T-helper 17 cell (primary cell): ENCODE measurements at places on chromosomes 5 and 9.

DNA sequence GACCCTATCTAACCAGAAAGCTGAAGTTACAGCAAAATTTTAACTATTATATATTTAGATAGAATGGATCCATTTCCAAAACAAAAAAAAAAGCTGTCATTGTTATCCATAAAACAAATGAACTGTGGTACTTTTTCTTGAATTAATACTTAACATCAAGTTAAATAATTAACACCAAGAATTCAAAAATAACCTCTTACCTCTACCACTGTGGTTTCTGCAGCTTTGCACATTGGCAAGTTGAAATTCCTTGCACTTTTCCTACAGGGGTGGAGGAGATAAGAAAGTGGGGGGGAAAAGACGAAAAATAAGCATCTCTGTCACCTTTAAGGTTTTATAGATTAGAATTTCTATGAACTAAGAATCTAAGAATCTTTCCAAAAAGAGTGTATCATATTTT lies 30.0 kb downstream of the OXCT1 start:
- H3K27me3 ChIP-seq, result no peaks in the 10 kb centered on the region
- peaks cover 2% of the 10 kb centered on the region for H3K36me3 ChIP-seq
- DNase-seq, result no peak
- no peak overlapping the region for H3K4me3 ChIP-seq

- no peak overlapping the region for H3K27ac ChIP-seq
- H3K4me3 ChIP-seq, result no peak overlapping the region
Measured at GRCh38 chr5:84603568-84604185, 219.0 kb upstream of the EDIL3 start.

DNA sequence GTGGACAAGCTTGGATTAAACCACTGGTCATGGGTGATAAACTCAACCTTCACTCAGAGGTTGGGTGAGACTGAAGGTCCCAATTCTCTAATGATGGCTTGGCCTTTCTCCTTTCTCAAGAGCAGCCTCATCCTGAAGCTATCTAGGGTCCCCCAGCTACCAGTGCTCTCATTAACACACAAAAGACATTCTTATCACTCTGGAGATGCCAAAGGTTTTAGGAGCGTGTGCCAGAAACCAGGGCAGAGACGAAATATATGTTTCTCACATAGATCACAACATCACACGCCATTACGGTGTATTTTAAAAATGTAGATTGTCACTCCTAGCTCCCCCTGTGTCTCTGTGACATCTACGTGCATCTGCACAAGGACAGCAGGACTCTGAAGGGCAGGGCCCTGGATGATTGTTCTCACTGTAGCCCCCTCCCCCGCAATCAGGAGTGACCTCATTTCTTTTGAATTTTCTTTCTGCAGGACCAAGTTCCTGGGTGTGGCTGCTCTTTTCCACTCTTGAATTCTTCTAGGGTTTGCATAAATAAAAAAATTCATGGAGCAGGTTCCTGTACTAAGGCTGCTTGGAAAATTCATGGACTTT lies 311.3 kb downstream of the GADD45G start:
- peaks cover 4% of the 10 kb centered on the region for H3K36me3 ChIP-seq
- peaks cover 6% of the 10 kb centered on the region for H3K4me1 ChIP-seq
- peaks cover 24% of the 10 kb centered on the region for H3K27me3 ChIP-seq
- no peak for DNase-seq
- no peak overlapping the region for H3K4me3 ChIP-seq
- no peak overlapping the region for H3K27ac ChIP-seq

GRCh38 chr5:168315416-168316138 lies 24.1 kb downstream of the WWC1 start:
- no peak overlapping the region for H3K27ac ChIP-seq
- H3K36me3 ChIP-seq, result no peaks in the 10 kb centered on the region
- H3K4me1 ChIP-seq, result peaks cover 5% of the 10 kb centered on the region
- H3K4me3 ChIP-seq, result no peak overlapping the region
- no peak for DNase-seq

DNA sequence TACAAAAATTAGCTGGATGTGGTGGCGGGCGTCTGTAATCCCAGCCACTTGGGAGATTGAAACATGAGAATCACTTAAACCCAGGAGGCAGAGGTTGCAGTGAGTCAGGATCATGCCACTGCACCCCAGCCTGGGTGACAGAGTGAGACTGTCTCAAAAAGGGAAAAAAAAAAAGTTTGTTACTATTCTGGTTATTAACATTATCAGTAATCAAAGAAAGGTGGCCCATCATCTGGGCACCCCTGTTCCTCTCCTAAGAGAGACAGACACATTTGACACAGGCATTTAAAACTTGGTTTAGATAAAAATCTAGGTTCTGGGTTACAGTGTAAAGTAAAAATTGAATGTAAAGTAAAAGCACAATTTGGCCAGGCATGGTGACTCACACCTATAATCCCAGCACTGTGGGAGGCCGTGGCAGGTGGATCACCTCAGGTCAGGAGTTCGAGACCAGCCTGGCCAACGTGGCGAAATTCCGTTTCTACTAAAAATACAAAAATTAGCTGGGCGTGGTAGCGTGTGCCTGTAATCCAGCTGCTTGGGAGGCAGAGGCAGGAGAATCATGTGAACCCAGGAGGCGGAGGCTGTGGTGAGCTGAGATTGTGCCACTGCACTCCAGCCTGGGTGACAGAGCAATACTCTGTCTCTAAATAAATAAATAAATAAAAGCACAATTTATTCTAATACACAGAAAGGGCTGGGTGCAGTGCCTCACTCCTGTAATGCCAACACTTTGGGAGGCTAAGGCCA lies 16.7 kb upstream of the PHYHD1 start:
- H3K4me1 ChIP-seq, result peaks cover 34% of the 10 kb centered on the region
- no peaks in the 10 kb centered on the region for H3K27me3 ChIP-seq
- H3K36me3 ChIP-seq, result peaks cover 4% of the 10 kb centered on the region
- H3K27ac ChIP-seq, result peak overlapping the region; percentile 89

GRCh38 chr9:93546356-93546755 lies 30.0 kb upstream of the PHF2 start:
- H3K4me3 ChIP-seq, result no peak overlapping the region
- peaks cover 2% of the 10 kb centered on the region for H3K4me1 ChIP-seq
- DNase-seq, result no peak
- H3K27ac ChIP-seq, result no peak overlapping the region
- peaks cover 9% of the 10 kb centered on the region for H3K36me3 ChIP-seq

GRCh38 chr5:142063878-142064331 lies 44.7 kb upstream of the NDFIP1 start:
- DNase-seq, result no peak
- H3K27ac ChIP-seq, result peak overlapping the region; percentile 61

- H3K27me3 ChIP-seq, result no peaks in the 10 kb centered on the region
- no peaks in the 10 kb centered on the region for H3K36me3 ChIP-seq
- H3K4me3 ChIP-seq, result no peak overlapping the region
- no peak overlapping the region for H3K27ac ChIP-seq
Measured at GRCh38 chr9:13146840-13147239, 132.7 kb downstream of the MPDZ start.

DNA sequence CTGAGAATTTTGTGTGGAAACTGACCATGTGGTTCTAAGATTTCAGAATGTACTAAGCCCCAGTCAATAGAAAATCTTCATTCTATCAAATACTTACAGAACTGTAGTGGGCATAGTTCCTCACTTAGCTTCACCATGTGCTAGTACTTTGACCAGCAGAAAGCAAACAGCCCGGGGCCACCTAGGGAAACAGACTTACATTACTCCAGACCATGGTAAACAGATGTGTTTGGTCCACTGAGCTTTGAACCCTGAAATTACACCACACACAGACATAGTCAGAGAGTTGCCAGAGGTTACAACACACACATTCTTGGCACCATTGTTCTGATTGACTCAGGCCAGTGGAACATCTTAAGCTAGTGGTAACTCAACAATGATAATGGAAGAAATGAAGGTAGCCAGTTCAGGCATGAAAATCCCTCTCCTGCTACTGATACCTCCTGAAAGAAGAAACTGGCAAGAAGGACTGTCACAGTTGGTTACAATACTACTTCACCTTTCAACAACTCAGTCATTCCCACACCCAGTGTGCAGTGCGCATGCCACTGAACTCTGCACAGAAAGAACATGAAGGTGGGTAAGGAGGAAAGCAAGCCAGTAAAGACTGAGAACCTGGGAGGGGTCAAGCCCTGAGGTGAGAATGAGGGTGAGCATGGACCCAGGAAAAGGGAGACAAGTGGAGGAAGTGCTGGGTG lies 18.7 kb upstream of the LECT2 start:
- no peak for DNase-seq
- no peak overlapping the region for H3K27ac ChIP-seq
- H3K27me3 ChIP-seq, result peaks cover 50% of the 10 kb centered on the region

- peak overlapping the region; percentile 98 for H3K27ac ChIP-seq
- H3K4me3 ChIP-seq, result peak overlapping the region; percentile 67
- DNase-seq, result no peak
- H3K4me1 ChIP-seq, result peaks cover 63% of the 10 kb centered on the region
- no peaks in the 10 kb centered on the region for H3K27me3 ChIP-seq
- peaks cover 13% of the 10 kb centered on the region for H3K36me3 ChIP-seq
Measured at GRCh38 chr5:39167141-39167971, 52.0 kb downstream of the FYB1 start.

DNA sequence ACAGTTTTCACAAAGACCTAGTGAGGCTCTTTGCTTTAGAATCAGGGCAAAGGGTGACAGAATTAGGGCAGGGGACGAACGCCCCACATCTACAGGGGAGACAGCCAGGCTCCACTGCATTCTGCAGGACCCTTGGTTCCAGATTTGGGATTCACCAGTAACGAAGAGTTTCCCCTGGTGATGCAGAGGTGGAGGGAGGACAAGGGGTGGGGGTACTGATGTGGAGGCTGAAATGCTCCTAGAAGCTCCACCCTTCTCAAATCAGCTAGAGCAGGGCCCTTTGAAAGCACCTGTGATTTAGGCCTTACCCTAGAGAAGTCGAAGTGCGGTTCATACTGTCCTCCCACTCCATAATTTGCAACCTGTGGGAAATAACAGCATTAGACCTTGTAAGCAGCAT lies 29.1 kb downstream of the P4HA2 start:
- H3K4me3 ChIP-seq, result no peak overlapping the region
- peaks cover 12% of the 10 kb centered on the region for H3K27me3 ChIP-seq
- no peaks in the 10 kb centered on the region for H3K4me1 ChIP-seq
- no peak for DNase-seq
- H3K36me3 ChIP-seq, result no peaks in the 10 kb centered on the region
- no peak overlapping the region for H3K27ac ChIP-seq

GRCh38 chr5:99639905-99640304 lies 711.1 kb upstream of the CHD1 start:
- no peaks in the 10 kb centered on the region for H3K36me3 ChIP-seq
- no peaks in the 10 kb centered on the region for H3K27me3 ChIP-seq
- no peak for DNase-seq
- H3K27ac ChIP-seq, result no peak overlapping the region

GRCh38 chr5:150350524-150351344 lies 6.8 kb upstream of the TCOF1 start:
- peaks cover 14% of the 10 kb centered on the region for H3K4me1 ChIP-seq
- no peak for DNase-seq
- H3K27me3 ChIP-seq, result no peaks in the 10 kb centered on the region
- H3K27ac ChIP-seq, result peak overlapping the region; percentile 79

GRCh38 chr5:151757233-151758140 lies 944 bp downstream of the ATOX1 start:
- peak; percentile 17 for DNase-seq
- H3K27ac ChIP-seq, result peak overlapping the region; percentile 96
- H3K36me3 ChIP-seq, result no peaks in the 10 kb centered on the region
- no peaks in the 10 kb centered on the region for H3K27me3 ChIP-seq
- H3K4me1 ChIP-seq, result peaks cover 32% of the 10 kb centered on the region
- H3K4me3 ChIP-seq, result peak overlapping the region; percentile 94

DNA sequence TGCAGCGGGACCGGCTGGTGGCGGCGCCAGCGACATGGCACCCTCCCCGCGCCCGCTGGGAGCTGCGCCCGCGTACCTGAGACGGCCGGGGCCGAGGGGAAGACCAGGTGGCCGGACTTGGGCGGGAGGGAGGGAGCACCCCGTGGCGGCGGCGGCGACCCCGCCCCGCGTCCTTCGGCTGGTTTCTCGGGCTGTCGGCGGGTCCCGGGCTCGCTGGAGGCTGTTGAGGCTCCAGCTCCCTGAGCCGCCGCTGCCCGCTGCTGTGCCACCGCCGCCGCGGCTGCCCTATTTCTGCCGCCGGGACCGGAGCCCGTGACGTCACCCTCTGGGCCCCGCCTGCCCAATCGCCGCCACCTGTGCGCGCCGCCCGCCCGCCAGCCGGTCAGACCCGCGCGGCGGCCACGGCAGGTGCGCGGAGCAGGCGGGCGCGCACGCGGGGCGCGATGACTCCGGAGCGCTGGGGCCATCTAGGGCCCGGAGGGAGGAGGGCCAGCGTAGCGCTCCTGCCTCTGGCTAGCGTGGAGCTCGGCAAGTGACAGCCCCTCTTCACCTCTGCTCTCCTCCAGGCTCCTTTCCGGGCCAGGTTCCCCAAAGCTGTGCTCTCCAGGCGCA lies at the start of gene FSTL4:
Gene FSTL4, minus strand, starts transcription at position 293 of the 612 bp plus-strand sequence.
- peaks cover 3% of the 10 kb centered on the region for H3K36me3 ChIP-seq
- H3K4me3 ChIP-seq, result peak within 1 kb of the TSS; percentile 85
- peaks cover 9% of the 10 kb centered on the region for H3K4me1 ChIP-seq
- no peak within 1 kb of the TSS for H3K27ac ChIP-seq
- DNase-seq, result peak; percentile 16

DNA sequence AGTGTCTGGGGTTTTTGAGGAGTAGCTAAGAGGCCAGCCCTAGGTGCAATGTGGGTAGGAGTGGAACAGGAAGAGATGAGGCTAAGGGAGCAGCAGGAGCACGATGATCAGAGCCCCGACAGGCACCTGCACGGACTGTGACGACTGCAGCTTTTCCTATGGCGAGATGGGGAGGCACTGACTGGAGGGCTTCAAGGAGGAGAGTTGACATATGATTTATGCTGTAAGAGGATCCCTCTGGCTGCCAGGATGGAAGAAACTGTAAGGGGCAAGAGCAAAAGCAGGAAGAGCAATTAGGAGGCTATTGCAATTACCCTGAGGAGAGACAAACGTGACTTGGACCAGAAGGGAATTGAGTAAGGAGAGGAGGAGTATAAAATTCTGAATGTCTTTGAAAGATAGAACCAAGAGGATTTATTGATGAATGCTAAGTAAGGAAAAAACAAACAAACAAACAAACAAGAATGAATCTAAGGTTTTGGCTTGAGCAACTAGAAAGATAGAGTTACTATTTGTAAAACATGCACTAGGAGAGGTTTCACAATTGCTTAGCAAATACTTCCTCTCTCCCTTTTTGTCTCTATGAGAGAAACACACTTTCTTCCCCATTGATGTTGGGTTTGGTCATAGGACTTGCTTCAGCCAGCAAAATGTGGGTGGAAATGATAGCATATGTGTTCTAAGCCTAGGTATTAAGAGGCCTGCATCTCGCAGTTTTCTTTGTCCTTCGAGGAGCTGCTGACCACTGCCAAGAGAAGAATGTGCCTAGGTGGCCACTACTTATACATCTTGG lies 32.9 kb downstream of the TRPC7 start:
- DNase-seq, result no peak
- H3K4me3 ChIP-seq, result no peak overlapping the region
- H3K27me3 ChIP-seq, result no peaks in the 10 kb centered on the region
- H3K27ac ChIP-seq, result no peak overlapping the region
- no peaks in the 10 kb centered on the region for H3K4me1 ChIP-seq

DNA sequence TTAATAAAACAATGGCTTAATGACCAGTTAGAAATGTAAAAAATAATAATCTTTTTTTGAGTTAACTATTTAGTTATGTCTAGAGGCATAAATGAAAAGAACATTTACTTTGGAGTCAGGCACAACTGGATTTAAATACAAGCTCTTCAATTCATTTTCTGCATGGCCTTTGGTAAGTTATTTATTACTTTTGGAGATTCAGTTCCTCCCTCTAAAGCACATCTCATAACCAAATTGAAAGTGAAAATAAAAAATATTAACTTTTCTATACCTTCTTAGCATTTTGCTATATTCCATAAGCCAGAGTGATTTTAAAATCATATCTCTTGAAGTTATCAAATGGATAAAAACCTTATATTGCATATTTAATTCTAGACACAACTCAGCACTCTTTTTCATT lies 434.9 kb upstream of the SMARCA2 start:
- H3K27ac ChIP-seq, result no peak overlapping the region
- H3K4me1 ChIP-seq, result no peaks in the 10 kb centered on the region
- H3K36me3 ChIP-seq, result no peaks in the 10 kb centered on the region
- H3K27me3 ChIP-seq, result peaks cover 6% of the 10 kb centered on the region
- no peak for DNase-seq
- no peak overlapping the region for H3K4me3 ChIP-seq
